ENCODE measurements at places on chromosomes 5 and 9. TPM values are rescaled to one million over a fixed set of nuclear protein-coding genes. Genes with fewer than 3 reads are reported as not detected.

The NR5A1 gene
- not detected for total RNA-seq

The TTC16 gene
- total RNA-seq = 0.05 TPM

The SPEF2 gene
- 8.4 TPM for total RNA-seq

The KIF24 gene
- total RNA-seq = 2.0 TPM

The WDR55 gene
- total RNA-seq = 20.6 TPM

The PTGDS gene
- 177 TPM for total RNA-seq

The SLC36A3 gene
- total RNA-seq = not detected

The ITGA1 gene
- total RNA-seq = 7.6 TPM

The SLC25A25 gene
- total RNA-seq = 46.1 TPM

The THOC3 gene
- total RNA-seq = 34.3 TPM

The SOX30 gene
- total RNA-seq = 0.47 TPM

The SLCO6A1 gene
- 0.16 TPM for total RNA-seq

The USP20 gene
- 15.7 TPM for total RNA-seq

The HMCN2 gene
- total RNA-seq = 0.21 TPM

The CCL19 gene
- not detected for total RNA-seq

The TERT gene
- total RNA-seq = 165 TPM

The GTF2H2 gene
- 28.9 TPM for total RNA-seq

The WNT8A gene
- not detected for total RNA-seq

The ALDH1A1 gene
- 199 TPM for total RNA-seq

The SKP2 gene
- 56.2 TPM for total RNA-seq

The DDX4 gene
- not detected for total RNA-seq

The RC3H2 gene
- 130 TPM for total RNA-seq

The GRHPR gene
- 218 TPM for total RNA-seq
